Osteoblast (primary cell): ENCODE measurements at places on chromosomes 7 and 10. TPM values are rescaled to one million over a fixed set of nuclear protein-coding genes. Genes with fewer than 3 reads are reported as not detected.

Gene CYP26A1
- not detected in 2 replicates for total RNA-seq

DNA sequence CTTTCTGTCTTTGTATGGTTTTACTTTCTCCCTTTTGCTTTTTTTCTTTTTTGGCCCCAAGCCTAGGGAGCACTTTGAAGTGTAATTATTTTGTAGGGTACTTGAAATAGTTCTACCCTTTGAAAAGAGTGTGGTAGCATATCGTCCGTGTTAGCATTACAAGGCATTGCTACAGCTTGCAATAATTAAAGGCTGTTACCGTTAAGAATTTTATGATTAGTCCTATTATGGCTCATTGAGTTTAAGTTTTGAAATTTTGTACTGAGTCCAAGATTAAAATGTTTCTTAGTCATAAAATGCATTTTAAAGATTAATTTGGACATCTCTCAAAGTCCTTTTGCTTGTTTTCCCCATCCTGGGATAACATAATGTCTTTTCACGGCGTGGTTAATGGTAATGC lies 490.0 kb upstream of the LRRN3 start:
- DNase-seq = no peak

Gene LEP
- under 0.01 and 0.36 TPM in 2 replicates for total RNA-seq

GRCh38 chr7:5679048-5679812 lies 102.2 kb downstream of the RNF216 start:
- DNase-seq = peak; percentile 73

Gene TRIM50
- total RNA-seq = not detected in 2 replicates

Gene MMP21
- not detected in 2 replicates for total RNA-seq

Gene FAM180A
- total RNA-seq = 23.5 and 28.9 TPM in 2 replicates

DNA sequence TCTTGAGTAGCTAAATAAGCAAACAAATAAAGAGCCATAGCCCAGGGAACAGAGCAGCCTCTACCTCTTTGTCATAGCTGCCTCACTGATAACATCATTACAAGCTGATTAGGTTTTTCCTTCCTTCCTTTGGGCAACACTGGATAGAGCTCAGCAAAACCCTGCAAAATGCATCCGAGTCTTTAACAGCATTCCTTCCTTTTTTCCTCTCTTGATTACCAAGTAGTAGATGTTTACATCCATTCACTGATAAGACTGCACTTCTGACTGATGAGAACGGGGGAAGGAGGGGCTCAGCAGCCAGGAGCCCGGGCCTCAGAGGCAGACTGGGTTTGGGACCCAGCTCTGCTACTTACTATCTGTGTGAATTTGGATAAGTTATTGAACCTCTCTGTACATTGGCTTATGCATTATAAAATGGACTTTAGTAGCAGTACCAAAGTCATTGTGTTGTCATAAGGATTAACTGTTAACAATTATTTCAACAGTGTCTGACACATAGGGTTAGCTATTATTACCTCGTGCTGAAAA lies 214.2 kb downstream of the ANK3 start:
- no peak for DNase-seq

DNA sequence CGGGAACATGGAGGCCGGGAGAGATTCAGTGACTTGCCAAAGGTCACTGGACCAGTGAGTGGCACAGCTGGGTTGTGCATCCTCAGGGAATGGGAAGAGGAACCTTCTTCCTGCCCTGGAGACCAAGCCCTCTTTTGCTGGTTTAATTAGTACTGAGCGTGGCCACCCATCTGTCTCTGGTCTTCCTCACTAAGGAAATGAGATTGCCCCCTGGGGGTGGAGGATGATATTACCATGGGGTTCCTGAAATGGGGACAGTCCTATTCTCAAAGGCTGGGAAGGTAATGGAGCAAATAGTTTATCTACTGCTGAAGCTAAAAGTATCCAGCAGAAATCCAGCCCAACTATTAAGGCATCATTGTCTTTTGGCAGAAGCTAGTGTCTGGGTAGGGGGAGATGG lies 98.6 kb upstream of the FGFR2 start:
- no peak for DNase-seq

DNA sequence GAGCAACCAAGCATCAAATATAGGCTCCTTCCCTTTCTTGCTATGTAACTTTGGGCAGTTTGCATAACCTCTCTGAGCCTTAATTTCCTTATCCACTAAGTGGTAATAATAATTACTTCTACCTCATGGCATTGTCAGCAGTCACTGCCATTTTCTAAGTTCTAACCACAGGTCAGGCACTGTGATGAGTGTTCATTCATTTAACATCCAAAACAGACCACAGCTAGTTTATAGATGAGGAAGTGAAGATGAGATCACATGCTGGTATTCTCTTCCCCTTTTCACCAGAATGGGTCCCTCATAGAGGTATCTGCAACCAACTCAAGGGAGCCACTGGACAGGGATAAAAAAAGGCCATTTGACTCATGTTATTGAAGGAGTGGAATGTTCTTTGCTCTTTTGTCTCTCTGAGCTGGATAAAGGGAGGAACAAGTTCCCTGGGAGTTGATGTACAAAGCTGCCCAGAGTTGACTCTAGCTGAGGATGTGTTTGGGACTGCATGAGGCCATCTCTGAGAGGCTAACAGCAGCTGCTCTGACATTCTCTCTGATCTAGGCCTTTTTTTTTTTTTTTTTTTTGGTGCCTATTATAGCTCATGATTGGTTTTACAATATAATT lies 65.0 kb downstream of the DNAJC12 start:
- peak; percentile 4 for DNase-seq

Gene AKR1D1
- under 0.01 TPM in 1 of 2 replicates, not detected in the other for total RNA-seq

GRCh38 chr7:97117372-97118188 lies at the start of gene SDHAF3:
TSS of gene SDHAF3 (plus strand) at chr7:97117698. CDS start at chr7:97117724, 26 bp downstream.
- DNase-seq = peak; percentile 94

DNA sequence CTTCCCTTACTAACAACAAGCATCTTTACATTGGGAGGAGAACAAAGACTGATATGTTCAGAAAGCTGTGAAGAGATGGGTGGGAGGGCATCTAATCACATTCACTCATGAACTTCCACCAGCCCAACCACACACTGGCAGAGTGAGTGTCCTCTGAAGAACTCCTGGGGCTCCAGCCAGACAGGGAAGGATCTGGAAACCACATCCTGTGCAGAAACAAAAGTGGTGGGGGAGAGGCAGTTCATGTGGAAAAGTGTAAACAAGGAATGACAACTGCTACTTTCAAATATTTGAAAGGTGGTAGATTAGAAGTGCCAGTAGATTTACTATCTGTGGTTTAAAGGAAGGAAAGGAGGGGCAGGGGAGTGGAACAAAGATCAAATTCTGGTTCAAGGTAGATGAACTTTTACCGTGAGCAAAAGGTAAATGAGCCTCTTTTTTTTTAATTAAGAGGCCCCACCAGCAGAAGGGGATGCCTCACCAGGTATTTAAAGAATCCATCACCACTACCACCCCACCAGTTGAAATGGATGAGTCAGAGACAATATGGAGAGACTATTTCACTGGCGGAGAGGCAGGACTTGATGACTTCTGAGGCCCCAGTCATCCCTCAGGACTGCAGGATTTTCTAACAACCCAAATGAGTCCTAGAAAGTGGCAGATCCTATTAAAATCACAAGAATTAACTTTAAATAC lies 34.5 kb downstream of the GOT1 start:
- peak; percentile 87 for DNase-seq

Gene TNS3
- total RNA-seq = 67.3 and 88.1 TPM in 2 replicates

Gene ZNF722
- not detected in 2 replicates for total RNA-seq

- peak; percentile 55 for DNase-seq
These were observed 97.1 kb downstream of the VOPP1 start for GRCh38 chr7:55474944-55475854.

- DNase-seq = no peak
These were observed 704.1 kb downstream of the PCDH15 start for GRCh38 chr10:54096892-54097291.

Gene ZNF736
- total RNA-seq = 12.7 and 14.4 TPM in 2 replicates

Gene BTBD16
- total RNA-seq = not detected in 2 replicates

- DNase-seq = peak; percentile 93
These were observed 41.1 kb downstream of the ZC3HC1 start for GRCh38 chr7:130009848-130010688.

GRCh38 chr7:12596225-12596790 lies 25.8 kb downstream of the SCIN start:
- DNase-seq = no peak

GRCh38 chr10:10826125-10826524 lies 191.5 kb upstream of the CELF2 start:
- peak; percentile 30 for DNase-seq

Gene LDB3
- under 0.01 TPM in 2 replicates for total RNA-seq

GRCh38 chr10:96097865-96098264 lies 32.2 kb upstream of the ZNF518A start:
- DNase-seq = no peak

DNA sequence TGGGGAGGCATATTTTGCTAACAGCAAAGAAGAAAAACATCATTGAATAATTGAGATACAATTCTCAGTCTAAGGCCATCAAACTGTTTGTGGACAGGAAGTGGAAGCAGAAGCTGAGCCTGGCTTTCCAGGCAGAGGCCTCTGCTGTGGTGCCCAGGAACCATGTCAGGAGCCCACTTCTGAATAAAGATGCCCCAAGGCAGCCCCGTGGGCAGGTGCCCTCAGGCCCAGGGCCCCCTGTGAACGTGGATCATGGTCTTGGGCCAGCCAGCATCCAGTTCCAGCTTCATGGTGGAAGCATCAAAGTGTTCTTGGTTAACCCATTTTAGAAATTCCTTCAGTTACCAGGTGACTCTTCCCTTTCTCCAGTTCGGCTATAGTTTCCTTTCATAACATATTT lies 346.8 kb downstream of the PTPRN2 start:
- peak; percentile 22 for DNase-seq

DNA sequence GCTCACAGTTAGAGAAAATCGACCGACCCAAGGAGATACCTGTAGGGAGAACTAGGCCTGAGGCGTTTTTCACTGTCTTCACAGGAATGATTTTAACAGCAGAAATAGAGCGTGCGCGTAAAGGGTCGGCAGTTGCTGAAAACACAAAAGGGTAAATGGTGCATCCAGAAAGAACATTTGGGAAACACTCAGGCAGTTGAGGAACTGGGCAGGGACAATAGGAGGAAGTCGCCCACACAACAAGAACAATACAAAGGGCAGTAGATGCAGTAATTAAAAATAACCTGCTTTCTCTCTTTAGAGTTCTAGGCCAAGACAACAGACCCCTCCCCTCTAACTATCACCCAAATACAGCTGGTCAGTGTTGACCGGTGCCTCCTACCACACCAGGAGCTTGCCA lies 126.6 kb downstream of the SORBS1 start:
- no peak for DNase-seq

- DNase-seq = peak; percentile 35
These were observed 129.2 kb upstream of the SEC61G start for GRCh38 chr7:54888067-54888733.

DNA sequence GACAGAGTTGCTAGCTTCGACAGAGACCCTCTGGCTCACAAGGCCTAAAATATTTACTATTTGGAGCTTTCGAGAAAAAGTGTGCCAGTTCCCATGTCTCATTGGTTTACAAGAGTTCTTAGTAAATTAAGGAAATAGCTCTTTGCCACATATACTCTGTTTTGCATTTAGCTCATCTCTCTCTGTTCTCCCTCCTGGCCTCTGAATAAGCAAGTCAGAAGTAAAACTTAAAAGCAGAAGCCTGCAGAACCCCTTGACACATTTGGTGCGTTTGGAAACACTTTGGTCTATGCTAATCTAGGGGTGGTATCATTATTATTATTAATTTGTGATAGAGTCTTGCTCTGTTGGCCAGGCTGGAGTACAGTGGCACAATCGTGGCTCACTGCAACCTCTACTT lies 6.4 kb downstream of the CARD11 start:
- no peak for DNase-seq

DNA sequence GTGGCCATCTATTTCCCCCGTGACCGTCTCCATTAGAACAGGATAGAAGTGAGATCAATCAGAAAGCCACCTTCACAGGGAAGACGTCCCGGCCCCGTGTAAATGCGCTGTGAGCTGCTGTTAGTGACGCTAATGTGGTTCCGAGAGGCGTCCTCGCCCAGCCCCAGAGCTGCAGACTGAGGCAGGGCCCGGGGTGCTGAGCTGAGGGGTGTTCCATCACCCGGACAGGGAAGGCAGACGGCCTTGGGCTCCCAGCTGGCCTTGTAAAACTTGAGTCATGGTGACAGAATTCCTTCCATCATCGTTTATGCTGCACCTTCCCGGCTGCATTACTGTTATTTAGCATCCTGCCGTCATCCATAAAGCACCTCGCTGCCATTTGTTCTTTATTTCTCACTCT lies 195.3 kb upstream of the CTBP2 start:
- peak; percentile 25 for DNase-seq

DNA sequence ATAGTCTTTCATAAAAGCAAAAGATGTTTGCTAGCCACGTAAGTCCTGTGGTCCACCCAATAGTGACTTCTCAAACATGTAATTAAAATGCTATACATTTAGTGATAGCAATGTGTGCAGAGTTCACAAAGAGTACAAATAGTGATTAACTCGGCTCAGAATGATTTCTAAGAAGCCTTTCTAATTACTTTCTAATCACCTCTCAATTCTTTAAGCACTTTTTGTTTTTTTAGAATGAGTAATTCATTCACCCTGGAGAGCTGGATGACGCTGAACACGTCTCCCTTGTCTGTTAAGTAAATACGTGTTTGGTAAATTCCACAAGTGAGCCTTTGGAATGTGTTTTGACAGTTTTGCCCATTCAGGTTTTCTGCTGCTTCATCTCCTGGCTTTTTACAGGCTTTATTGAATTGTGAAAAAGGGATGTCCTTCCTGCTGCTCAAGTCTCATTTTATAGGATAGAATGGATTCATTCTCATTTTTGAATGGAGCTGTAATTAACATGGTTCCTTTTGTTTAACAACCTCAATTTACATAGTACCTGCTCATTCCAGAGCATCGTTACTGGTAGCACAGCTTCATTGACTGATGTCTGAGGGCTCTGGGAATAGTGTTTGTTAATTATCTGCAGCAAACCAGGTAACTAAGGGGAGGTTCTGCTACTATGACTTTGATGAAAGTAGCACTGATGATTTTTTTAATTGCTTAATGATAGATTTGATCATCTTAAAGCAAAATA lies 212.1 kb downstream of the VTI1A start:
- DNase-seq = no peak

DNA sequence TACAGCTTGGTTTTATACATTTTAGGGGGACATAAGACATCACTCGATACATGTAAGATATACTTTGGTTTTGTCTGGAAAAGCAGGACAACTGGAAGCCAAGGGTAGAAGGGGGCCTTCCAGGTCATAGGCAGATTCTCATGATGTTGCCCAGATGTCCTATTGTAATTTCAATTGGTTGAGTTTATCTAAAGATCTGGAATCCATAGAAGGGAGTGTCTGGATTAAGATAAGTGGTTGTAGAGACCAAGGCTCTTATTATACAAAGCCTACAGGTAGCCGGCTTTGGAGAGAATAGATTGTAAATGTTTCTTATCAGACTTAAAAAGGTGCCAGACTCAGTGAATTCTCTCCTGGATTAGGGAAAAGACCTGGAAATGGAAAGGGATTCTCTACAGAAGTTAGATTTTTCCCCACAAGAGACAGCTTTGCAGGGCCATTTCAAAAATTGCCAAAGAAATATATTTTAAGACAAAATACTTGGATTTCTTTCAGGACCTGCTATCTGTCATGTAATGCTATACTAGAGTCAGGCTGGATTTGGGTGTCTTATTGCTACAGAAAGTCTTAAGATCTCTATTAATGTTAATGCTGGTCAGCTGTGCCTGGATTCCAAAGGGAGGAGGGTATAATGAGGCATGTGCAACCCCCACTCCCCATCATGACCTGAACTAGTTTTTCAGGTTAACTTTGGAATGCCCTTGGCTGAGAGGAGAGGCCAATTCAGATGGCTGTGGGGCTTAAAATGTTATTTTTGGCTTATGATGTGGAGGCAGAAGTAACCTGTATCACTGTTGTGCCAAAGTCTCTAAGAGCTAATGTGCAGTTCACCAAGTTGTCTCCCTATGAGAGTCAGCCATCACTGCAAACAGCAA lies 511.1 kb upstream of the C7orf33 start:
- no peak for DNase-seq

GRCh38 chr7:151327022-151327421 lies 14.6 kb upstream of the NUB1 start:
- DNase-seq = no peak
